ENCODE measurements at places on chromosomes 5 and 9.
A peak's percentile ranks its signal among the peaks of the same experiment; 100 is the strongest.

GRCh38 chr9:126534431-126535186 lies 79.1 kb upstream of the LMX1B start:
- peak; percentile 46 for DNase-seq

DNA sequence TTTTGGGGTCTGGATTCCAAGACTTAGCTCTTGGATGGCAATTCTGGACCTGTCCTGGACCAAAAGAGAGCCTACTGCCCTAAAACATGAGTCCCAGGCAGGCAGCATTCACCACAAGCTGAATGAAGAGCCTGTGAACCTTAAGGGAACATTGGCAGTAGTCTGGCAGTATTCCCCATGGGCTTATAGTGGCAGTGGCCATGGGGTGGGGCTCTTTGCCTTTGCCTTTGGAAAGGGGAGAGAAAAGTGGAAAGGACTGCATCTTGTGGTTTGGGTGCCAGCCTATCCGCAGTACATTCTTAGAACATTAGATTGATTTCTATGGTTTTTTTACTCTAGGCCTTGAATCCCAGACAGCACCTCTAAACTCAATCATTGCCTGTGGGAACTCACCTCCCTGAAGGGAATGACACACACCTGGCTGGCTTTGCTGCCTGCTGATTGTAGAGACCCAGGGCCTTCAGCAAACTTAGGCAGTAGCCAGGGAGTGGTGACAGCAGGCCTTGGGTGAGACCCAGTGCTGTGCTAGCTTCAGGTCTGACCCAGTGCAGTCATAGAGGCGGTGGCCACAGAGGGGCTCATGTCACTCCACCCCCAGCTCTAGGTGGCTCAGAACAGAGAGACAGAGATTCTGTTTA lies 216.3 kb downstream of the CETN3 start:
- no peak for DNase-seq

- DNase-seq = no peak
Measured at GRCh38 chr9:19967216-19967887, 178.5 kb upstream of the SLC24A2 start.

- no peak for DNase-seq
Measured at GRCh38 chr9:124820698-124821623, 32.3 kb upstream of the WDR38 start.

GRCh38 chr9:129342591-129343423 lies 164.7 kb upstream of the IER5L start:
- no peak for DNase-seq

- no peak for DNase-seq
Measured at GRCh38 chr5:106578736-106579135, 1092.0 kb downstream of the EFNA5 start.

GRCh38 chr5:104513640-104514072 lies 951.1 kb upstream of the NUDT12 start:
- DNase-seq = no peak

- no peak for DNase-seq
Measured at GRCh38 chr9:100014846-100015245, 84.0 kb downstream of the ERP44 start.

DNA sequence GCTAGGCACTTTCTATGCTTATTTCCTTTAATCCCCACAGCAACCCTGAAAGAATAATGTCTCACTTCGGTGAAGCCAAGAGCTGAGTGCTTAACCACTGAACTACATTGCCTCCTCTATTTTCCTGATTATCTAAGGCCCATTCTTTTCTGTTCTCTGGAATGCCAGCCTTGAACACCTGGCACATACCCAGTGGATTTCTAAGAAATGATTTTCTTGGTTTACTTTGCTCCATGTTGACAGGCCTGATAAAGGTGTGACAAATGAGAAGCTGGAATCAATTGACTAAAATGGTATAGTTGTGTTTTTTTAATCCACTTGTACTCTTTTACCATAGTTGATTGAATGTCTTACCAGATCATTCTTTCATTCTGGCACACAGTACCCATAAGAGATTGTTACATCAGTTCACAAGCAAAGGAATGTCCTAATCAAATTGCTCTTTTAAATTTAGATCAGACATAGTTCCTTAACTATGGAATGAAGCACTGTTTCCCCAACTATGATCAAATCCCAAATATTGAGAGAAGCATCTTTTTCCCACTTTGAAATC lies 9.0 kb upstream of the ENC1 start:
- no peak for DNase-seq

DNA sequence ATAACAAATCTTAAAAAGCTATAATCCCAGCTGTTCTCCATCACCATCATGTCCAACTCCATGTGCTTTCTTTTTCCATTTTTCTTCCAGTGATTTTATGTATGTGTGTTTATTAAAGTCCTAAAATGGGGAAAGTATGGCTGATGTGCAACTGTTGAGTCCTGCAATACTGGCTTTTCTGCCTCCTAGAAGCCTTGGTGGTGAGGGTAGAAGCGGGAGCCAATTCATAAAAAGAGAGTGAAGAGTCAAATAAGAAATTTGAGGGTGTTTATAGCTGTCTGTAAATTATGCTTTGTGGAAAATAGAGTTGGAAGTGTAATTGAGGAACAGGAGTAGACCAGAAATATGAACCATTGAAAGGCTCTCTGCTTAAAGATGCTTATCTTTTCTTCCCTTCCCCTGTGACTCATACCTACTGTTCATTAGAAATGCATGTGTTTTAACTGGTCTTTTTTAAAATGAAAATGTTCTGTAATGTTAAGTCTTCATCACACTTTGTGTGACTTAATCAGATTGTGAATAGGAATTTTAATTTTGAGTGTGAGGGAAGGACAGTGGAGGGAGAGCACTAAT lies 80.1 kb downstream of the ZCCHC7 start:
- no peak for DNase-seq

DNA sequence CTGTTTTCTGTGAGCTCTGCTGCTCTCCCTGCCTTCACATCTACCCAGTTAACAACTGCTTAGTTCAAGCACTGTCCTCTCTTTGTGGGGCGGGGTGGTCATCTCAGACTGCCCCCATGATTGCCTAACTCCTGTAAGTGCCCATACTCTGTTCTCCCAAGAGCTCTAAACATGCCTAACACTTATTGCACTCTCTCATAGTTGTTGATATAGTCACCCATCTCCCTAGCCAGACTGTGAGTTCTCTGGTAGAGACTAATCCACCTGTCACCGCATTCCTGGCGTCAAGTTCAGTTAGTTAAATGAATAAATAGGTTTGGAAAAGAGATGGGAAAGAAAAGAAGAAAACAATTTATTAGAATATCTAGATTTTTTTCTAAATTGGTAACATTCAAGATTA lies 18.3 kb upstream of the MUSK start:
- DNase-seq = no peak

DNA sequence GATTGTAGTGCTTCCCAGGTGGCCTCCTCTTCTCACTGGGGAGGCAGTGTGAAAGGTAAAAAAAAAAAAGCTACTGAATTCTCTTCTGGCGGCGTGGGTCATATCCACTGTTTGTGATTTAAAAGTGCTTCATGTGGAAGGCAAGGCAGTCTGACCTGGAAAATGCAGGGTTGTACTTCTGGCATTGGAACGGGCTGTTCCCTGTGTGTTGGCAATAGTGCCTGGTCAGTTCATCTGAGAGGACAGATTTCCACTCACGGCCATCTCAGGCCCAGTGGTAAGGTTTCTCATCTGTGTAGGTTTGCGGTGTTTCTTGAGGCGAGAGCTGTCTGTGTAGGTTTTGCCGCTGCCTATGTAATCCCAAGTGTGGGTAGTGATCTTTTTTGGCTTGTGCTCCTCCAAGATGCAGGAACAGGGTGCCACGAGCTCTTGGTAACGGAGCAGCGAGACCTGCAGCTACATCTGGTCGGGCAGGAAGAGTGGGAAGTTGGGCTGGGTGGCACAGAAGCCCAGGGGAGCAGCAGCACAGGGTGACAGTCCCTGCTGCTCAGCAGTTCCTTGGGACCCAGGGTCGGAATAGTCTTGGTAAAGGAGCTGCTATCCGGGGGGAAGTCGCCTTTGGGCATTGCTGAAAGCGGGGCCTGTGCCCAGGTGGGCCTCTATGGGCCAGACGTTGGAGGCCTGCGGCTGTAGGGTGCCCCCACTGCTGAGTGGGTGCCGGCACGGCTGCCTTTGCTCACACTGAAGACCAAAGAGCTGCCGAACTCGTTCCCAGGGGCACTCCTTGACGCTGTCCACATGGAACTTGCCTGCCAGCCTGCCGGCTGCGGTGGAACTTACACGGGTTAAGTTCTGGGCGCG lies 11.2 kb downstream of the RCL1 start:
- no peak for DNase-seq

DNA sequence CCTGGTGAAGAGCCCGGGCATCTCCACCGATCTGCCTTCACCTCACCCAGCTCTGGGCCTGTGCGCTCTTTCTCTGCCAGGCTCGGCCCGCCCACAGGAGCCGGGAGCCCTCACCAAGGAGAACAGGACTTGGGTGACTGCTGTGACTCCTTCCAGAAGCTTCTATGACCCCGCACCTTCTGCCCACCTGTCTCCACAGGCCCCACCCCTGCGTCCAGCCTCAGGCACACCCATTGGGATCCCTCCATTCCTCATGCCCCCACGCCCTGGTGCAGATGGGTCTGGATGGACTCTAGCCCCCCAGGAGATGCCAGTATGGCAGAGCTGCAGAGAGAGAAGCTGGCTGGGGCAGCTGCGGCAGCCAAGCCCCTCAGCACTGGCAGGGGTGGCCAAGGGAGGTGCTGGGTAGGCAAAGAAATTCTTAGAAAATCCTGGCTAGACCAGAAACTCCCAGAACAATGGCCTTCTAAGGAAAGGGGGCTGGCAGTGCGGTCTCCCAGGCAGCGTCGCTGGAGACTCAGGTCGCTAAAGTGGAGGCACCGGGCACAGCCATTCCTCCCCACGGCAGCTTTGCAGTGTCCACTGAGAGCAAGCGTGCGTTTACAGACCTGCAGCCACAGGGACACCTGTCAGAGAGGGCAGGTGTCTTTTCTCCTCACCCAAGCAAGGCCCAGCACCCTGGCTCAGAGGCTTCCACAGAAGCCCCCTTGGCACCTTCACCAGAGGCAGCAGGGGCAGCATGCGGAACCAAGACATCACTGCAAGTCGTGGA lies 17.3 kb downstream of the LPCAT1 start:
- DNase-seq = no peak

- no peak for DNase-seq
Measured at GRCh38 chr5:13930541-13931171, 13.8 kb downstream of the DNAH5 start.

GRCh38 chr9:135864447-135865049 lies 42.8 kb downstream of the CAMSAP1 start:
- DNase-seq = no peak

DNA sequence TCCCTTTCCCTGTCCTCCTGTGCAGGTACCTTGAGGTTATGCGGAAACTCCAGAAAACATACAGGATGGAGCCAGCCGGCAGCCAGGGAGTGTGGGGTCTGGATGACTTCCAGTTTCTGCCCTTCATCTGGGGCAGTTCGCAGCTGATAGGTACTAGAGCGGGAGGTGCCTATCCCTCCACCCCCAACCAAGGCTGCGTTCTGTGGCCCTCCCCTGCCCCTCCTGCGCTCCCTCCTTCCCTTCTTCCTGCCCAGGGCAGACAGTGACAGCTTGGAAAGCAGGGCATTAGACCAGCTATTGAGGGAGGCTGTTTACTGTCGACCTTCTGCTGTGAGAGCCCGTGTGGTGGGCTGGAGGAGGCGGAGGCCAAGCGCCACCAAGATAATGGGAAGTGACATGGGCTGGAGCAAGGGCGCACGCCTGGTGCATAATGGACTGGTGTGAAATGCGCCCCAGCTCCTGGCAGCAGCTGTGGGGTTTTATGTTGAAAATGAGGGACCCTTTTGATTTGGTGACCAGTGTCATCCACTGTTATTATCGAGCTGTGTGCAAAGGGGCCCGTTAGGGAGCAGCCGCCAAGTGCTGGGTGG lies 25.3 kb downstream of the PTPA start:
- DNase-seq = no peak

DNA sequence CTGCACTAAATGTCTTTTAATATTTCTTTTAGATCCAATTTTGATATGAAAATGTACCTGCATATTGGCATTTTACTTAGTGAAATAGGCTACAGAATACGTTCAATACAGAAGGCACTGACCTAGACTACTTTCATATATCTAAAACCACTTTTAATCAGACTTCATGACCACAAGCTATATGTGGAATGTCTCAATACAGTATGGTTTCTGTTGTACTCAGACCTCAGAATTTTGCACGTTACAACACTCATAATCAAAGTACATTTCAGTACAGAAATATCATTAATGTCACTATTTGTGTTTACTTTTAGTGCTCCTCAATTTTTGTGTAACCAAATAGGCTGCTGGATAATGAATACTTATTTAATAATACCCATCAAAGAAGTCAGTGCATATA lies 74.8 kb downstream of the MEF2C start:
- DNase-seq = no peak

DNA sequence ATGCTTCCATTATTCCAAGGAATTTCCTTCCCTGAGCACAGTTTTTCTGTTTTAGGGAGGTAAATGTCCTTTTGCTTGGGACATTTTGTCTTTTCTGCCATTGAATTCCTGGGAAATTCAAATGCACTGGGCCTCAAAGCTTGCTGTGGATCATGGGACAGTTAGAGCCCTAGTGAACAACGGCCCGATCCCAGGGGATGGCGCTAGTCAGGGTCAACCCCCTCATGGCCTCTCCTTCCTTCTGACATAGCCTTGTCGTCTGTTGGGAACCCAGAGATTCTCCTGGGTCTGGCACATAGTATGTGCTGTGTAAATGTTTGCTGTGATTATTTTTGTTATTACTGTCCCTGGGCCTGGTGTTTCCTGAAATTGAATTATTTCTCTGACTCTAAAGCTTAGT lies 30.7 kb upstream of the COL15A1 start:
- DNase-seq = no peak

GRCh38 chr5:147464211-147464610 lies 45.7 kb downstream of the DPYSL3 start:
- DNase-seq = no peak

DNA sequence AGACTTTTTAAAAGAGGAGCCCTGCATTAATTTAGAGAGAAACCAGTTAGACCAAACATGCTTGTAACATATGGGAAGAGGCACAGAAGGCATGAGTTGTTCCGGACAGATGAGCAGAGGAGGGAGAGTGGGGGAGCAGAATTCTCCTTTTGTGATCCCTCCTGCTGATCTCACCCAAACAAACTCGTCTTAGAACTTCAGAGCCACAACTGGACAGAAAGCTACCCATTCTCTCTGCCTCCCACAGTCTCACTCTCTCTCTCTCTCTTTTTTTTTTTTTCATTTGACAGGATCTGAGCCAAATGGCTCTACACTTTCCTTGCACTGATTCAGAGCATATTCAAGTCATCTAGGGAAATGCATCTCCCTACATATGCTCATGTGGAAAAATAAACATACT lies 196.0 kb upstream of the PAPPA start:
- DNase-seq = no peak

GRCh38 chr5:15284706-15285105 lies 215.3 kb upstream of the FBXL7 start:
- DNase-seq = no peak

DNA sequence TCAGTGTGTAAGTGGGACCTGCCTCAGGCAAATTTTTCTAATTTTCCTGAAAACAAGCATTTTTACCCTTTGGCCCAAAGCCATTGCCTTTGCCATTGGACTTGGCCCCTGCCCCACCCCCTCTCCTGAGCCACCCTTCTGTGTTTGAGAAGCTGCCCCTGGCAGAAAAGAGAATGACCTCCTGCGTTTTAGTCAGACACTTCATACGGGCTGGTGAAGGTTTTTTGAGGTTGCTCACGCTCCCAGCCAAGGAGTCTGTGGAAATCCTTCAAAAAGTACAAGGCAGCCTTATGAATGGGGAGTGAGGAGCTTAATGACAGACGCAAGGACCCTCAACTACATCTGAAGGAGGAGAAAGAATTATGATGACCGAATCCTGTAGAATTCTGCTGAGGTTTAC lies 308.9 kb downstream of the SLIT3 start:
- no peak for DNase-seq

Data from NCI-H526 treated with DMSO at 0.1 percent for 48 hours (cell line).